ENCODE measurements at places on chromosomes 12 and 14. TPM values are rescaled to one million over a fixed set of nuclear protein-coding genes. Genes with fewer than 3 reads are reported as not detected.

The KCNH3 gene
- polyA plus RNA-seq, result 0.24 TPM

The FGF23 gene
- polyA plus RNA-seq, result 0.83 TPM

The KERA gene
- polyA plus RNA-seq, result not detected

The RGS6 gene
- polyA plus RNA-seq, result not detected

The ANKS1B gene
- polyA plus RNA-seq, result 0.03 TPM

The RPL10L gene
- not detected for polyA plus RNA-seq

The ADAM21 gene
- 0.02 TPM for polyA plus RNA-seq

The EPS8 gene
- polyA plus RNA-seq, result 13.8 TPM

The PGF gene
- 2.8 TPM for polyA plus RNA-seq

The APOF gene
- 203 TPM for polyA plus RNA-seq

The TUNAR gene
- polyA plus RNA-seq, result not detected

The OTX2 gene
- not detected for polyA plus RNA-seq

The CFAP73 gene
- polyA plus RNA-seq, result 0.18 TPM

The CLEC2D gene
- 2.8 TPM for polyA plus RNA-seq

The PRIMA1 gene
- polyA plus RNA-seq, result 0.38 TPM

The PMCH gene
- not detected for polyA plus RNA-seq
